Stimulated activated CD8-positive, alpha-beta memory T cell treated with anti-CD3 and anti-CD28 coated beads, Interleukin-15, amount 100 ng/mL, for 24 hours (primary cell): ENCODE measurements at places on chromosomes 6 and 20.

DNA sequence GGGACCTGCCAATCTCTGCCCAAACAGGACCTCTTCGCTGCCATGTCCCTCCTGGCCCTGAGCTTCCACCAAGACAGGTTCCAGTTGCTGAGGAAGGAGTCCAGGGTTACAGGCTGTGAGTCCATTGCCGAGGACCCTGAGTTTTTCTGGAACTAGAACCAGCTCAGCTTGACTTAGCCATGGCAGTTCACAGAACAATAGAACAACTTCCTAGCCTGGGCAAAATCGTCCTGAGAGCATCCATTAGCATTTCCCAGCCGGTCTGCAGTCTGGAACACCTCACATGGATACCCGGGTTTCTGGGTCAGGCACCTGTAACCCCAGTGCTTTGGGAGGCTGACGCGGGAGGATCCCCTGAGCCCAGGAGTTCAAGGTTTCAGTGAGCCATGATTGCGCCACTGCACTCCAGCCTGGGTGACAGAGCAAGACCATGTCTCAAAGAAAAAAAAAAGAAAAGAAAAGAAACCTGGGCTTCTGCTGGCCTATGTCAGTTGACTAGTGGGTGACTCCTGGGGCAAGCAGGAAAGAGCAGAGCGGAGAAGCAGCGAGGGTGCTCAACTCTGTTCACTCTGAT is 90.3 kb downstream of the TCP11 start:
- no peak for DNase-seq

DNA sequence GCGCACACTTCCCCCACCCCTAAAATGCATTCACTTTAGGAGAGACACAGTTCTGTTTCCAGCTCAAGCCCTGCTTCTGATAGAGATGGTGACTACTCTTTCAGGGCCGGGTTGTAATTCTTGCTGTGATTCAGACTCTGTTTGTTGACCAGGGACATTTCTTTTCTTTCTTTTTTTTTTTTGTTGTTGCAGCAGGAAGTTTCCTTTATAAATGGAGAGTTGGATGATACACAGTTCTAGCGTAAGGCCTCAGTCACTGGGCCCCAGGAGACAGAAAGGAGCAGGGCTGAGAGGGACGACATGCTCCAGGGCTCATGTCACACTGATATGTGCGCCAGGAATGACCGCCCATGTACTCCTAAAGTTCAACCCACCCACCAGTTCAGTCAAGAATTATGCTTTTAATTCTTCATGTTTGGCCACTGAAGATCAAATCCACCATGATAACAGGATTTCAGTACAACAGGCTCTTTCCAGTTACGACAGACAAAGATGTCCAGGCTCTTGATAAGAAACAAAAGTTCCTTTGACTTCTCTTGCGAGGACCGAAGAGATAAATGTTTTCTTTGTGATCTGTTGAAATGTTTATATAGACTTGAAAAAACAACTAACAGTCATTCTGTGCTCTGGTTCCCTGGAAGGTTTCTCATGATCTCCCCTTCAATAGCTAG is 142.5 kb downstream of the CD164 start:
- no peak for DNase-seq

DNA sequence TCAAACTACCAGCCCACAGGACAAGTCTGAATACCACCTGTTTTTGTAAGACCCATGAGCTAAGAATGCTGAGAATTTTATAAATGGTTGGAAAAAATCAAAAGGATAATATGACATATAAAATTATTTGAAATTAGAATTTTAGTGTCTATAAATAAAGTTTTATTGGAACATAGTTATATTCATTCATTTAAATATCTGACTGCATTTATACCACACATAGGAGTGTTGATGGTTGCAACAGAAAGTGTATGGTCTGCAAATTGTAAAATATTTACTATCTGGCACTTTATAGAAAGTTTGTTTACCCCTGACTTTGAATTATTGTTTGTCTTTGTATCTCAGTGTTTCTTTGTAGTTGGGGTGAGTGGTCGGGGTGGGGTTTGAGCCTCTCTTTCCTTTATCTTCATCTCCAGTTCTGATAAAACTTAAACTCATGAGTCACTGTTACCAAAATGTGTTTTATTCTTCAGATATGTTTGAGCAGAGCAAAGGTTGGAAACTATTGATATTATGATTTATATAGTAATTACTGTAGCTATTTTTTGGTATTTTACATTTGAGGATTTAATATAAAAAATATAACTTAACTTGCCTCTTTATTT is 55.5 kb downstream of the CD2AP start:
- no peak for DNase-seq

DNA sequence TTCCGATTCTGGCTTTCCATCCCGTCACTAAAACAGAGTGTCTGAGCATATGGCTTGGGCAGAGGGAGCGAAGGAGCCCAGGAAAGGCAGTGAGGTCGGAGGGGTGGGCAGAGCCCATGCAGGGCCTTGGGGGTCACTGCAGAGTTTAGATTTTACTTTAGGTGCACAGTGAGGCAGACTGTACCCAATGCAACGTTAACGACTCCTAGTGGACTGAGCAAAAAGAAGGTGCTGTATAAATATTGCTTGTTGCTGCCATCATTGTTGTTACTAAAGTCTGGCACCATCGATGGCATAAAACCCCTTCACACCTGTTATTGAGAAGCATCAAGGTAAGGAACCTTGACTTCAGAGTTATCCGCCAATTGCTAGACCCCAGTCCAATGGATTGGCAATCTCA is 119.0 kb downstream of the EYA2 start:
- no peak for DNase-seq

- no peak for DNase-seq
Observed at GRCh38 chr6:137749696-137750211, 117.3 kb upstream of the TNFAIP3 start.

GRCh38 chr20:37357481-37358365 is 11.8 kb downstream of the SRC start:
- DNase-seq, result no peak

GRCh38 chr6:155093430-155093829 is 98.3 kb downstream of the TIAM2 start:
- no peak for DNase-seq

GRCh38 chr6:132236744-132237143 is 164.5 kb downstream of the MOXD1 start:
- no peak for DNase-seq

DNA sequence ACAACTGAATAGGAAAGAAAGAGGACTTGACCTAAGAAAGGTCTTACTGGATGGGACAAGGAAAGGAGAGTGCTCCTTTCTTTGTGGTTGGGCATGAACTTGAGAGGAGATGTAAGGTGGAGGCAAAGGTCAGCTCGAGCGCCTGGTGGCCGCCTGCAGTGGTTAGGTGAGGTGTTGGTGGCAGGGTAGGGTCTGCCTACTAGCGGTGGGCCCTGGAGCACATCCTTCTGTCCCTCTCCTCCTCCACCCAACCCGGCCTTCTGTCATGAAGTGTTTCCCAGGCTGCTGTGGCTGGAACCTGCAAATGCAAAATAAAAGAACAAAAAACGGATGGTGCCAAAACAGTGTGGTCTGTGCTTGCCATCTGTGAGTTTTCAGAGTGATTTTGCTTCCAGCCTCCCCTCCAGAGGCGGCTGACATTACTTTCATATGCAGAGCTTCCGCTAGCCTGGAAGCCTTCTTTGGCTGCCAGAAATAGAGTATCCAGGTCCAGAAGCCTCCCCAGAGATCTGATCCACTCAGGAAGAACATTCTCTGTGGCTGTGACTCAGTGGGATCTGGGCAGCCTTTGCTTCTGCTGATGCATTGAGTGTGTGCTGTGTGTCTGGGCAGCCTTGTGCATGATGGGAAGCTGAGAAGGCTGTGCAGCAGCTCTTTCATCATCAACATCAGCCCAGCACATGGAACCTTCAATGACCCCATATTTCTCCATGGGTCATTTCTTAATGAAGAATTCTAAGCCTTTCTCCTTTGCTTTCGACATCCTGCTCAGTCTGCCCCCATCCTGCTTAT is 79.8 kb upstream of the FAM184A start:
- no peak for DNase-seq

- DNase-seq, result no peak
Observed at GRCh38 chr6:37192666-37193065, 22.7 kb downstream of the PIM1 start.

DNA sequence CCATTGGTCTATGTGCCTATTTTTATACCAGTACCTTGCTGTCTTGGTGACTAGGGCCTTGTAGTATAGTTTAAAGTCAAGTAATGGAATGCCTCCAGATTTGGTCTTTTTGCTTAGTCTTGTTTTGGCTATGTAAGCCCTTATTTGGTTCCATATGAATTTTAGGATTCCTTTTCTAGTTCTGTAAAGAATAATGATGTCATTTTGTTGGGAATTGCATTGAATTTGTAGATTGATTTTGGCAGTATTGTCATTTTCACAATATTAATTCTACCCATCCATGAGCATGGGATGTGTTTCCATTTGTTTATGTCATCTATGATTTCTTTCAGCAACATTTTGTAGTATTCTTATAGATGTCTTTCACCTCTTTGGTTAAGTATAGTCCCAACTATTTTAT is 96.4 kb upstream of the PAK5 start:
- DNase-seq, result no peak

- no peak for DNase-seq
Observed at GRCh38 chr6:53929041-53929820, 134.4 kb downstream of the LRRC1 start.

- DNase-seq, result no peak
Observed at GRCh38 chr6:111129013-111129412, 41.7 kb downstream of the SLC16A10 start.

DNA sequence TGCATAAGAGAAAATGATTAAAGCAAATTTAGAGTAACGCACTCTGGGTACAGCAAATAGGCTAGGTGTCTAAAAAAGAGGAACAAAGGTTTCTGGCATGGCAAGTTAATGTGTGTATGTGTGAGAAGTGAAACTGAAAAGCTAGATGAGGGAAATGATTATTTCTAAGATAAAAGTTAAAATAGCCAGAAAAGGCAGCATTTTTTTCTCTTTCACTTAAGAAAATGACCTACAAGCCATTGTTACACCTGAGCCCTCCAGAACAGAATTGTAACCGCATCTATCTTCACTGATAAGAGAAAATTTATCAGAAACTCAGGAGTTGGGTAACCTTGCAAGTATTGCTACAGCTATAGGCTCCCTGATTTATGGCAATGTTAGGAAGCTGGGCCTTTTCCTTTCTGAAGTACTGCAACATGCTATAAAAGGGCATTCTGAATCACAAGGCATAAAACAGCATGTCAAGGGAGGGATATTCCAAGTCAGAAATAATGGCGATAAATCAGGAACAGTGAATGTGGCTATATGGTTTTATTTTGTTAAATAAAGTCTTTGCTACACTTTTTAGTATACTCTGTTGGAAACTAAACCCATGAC is 395.3 kb downstream of the TBC1D32 start:
- DNase-seq, result no peak

DNA sequence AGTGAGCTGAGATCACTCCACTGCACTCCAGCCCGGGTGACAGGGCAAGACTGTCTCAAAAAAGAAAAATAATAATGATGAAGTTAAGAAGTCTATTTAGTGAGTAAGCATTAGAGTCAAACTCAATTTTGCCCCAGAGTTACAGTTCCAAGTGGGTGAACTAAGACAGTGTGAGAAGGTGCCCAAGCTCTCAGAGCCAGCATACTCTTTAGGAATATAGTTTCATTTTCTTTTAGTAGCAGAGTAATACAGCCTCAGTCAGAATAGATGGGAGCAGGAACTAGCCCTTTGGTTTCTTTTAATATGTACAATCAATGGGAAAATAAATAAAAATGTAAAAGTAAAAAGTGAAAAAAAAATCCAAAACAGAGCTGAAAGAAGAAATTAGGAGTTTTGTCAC is 87.0 kb upstream of the ADGRF1 start:
- DNase-seq, result no peak

DNA sequence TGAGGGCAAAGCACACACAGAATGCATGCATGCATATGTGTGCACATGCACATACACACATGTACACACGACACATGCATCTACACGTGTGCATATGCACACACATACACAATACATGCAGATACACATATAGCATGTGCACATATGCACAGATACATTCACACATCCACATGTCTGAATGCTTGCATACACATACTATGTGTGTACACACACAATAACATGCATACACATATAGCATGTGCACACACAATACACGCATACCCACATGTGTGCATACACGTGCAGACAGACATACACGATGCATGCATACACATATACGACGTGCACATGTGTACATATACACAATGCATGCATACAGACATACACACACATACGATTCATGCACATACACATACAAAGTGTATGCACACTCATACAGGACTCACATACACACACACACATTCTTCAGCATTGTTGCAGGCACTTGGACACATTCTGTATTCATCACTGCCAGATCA is 24.2 kb upstream of the IRF4 start:
- no peak for DNase-seq

GRCh38 chr6:168083514-168083885 is 4.5 kb upstream of the FRMD1 start:
- no peak for DNase-seq

DNA sequence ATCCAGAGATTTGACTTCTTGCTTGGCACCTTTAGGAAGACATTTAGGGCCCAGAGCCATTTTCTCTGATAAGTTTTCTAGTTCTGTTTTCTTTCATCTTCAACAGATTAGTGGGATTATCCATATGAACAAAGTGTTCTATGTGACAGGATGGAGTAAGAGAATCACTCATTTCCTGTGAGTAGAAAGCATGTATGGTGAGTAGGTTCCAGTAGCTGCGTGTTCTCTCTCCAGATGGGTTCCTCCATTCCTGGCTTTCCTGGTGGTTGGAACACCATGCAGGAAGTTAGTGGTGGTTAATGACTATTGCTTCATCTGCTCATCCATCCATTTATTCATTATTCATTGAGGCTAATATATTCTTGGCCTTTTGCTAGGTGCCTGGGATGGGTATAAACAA is 54.0 kb downstream of the EFCAB8 start:
- DNase-seq, result no peak

GRCh38 chr6:24997905-24998304 is 62.1 kb upstream of the RIPOR2 start:
- no peak for DNase-seq

GRCh38 chr20:19749618-19750071 is 8.4 kb upstream of the RIN2 start:
- DNase-seq, result no peak

DNA sequence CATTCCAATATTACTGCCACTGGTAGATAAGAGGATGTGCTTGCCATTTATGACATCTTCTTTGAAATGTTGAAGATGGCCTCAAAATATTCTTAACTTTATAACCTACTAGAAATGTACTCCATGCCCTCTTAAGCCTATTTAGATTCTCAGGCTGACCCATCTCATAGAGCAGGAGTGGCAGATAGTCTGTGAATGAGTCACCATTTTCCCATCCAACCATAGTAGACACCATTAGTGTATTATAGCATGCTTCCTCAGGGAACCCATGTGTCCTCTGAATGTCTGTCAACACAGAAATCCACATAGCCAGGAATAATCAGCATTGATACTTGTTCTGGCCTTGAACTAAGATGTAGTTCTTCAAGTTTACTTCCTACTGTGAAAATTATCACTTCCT is 150.2 kb downstream of the IMPG1 start:
- DNase-seq, result no peak

- no peak for DNase-seq
Observed at GRCh38 chr6:150729188-150729748, 129.6 kb downstream of the PLEKHG1 start.

- DNase-seq, result no peak
Observed at GRCh38 chr6:12170351-12171092, 119.6 kb upstream of the EDN1 start.
